Chondrocyte (in vitro differentiated cells): ENCODE measurements at places on chromosomes 4 and X. TPM values are rescaled to one million over a fixed set of nuclear protein-coding genes. Genes with fewer than 3 reads are reported as not detected.

FAM184B gene
- 0.02 TPM in 1 of 3 replicates, not detected in the others for total RNA-seq

ANTXR2 gene
- total RNA-seq: 19.0 to 32.1 TPM (median 27.0 TPM) in 3 replicates

ARSJ gene
- total RNA-seq: 38.8 to 80.9 TPM (median 77.7 TPM) in 3 replicates

PPP4R3C gene
- not detected in 3 replicates for total RNA-seq

CFI gene
- not detected in 3 replicates for total RNA-seq

HSFX3 gene
- not detected in 3 replicates for total RNA-seq

MAP7D2 gene
- 0.28 to 0.62 TPM (median 0.53 TPM) in 3 replicates for total RNA-seq

RRAGB gene
- 18.2 to 21.8 TPM (median 19.0 TPM) in 3 replicates for total RNA-seq

AKAP4 gene
- not detected in 3 replicates for total RNA-seq

SPIN2A gene
- 0.54 to 2.3 TPM (median 1.0 TPM) in 3 replicates for total RNA-seq

PRKX gene
- 14.5 to 17.1 TPM (median 16.2 TPM) in 3 replicates for total RNA-seq

ADGRG2 gene
- total RNA-seq: 0.15 to 0.24 TPM (median 0.21 TPM) in 3 replicates

CENPVL1 gene
- total RNA-seq: not detected in 3 replicates

SOD3 gene
- total RNA-seq: 4.2 to 22.9 TPM (median 22.3 TPM) in 3 replicates

CLCN4 gene
- 2.2 to 4.2 TPM (median 4.2 TPM) in 3 replicates for total RNA-seq

GPC4 gene
- 64.6 to 94.8 TPM (median 67.6 TPM) in 3 replicates for total RNA-seq

SMIM10L2A gene
- 0.27 to 0.62 TPM (median 0.40 TPM) in 3 replicates for total RNA-seq

NAP1L2 gene
- total RNA-seq: 0.56 to 0.87 TPM (median 0.70 TPM) in 3 replicates

SLC49A3 gene
- total RNA-seq: 0.85 to 1.3 TPM (median 0.89 TPM) in 3 replicates

CNKSR2 gene
- total RNA-seq: 1.7 to 4.1 TPM (median 1.8 TPM) in 3 replicates

GAGE1 gene
- not detected in 3 replicates for total RNA-seq

NCAPG gene
- total RNA-seq: 6.4 to 9.1 TPM (median 6.5 TPM) in 3 replicates

NEUROG2 gene
- total RNA-seq: not detected in 3 replicates

PAGE1 gene
- total RNA-seq: not detected in 3 replicates

ZNF827 gene
- total RNA-seq: 23.8 to 40.9 TPM (median 27.6 TPM) in 3 replicates

GLRA2 gene
- total RNA-seq: not detected in 3 replicates
